ENCODE measurements at places on chromosomes 4 and X.

DNA sequence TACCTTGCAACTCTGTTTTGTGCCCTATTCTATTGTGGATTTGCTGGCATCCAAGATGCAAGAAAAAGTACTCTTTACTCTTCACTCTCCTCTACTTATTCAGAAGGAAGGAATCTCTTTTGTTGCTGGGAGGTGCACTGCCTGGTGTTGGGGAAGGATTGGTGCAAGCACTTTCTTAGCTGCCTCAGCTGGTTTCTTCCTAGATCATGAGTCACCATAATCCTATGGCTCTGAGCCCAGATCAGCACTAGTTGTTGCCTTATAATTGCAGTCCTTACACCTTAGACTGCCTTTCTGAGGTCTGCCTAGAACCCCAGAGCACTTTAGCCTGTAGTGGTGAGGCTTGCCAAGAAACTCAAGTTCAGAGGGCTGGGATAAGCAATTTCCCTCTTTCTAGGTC lies 37.0 kb upstream of the CT83 start:
- DNase-seq: no peak

- DNase-seq: no peak
These were observed 57.9 kb downstream of the CLDN22 start for GRCh38 chr4:183261953-183262775.

DNA sequence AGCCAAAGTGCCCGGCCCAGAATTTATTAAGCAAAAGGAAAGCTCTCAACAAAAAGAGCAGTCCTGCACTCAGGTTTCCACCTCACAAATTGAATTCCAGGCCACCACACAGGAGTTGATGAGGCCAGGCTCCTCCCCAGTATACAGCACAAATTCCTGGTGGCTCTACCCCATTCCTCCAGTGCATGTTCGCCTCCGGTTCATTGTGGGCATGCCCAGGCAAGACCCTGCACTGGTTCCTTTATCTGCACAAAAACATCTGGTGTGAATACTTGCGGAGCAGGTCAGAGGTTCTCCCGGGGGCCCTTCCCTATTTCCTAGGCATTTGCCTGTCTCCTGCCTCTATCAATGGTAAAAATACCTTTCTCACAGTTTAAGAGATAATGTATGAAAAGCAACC lies 195.2 kb upstream of the ANXA10 start:
- DNase-seq: no peak

DNA sequence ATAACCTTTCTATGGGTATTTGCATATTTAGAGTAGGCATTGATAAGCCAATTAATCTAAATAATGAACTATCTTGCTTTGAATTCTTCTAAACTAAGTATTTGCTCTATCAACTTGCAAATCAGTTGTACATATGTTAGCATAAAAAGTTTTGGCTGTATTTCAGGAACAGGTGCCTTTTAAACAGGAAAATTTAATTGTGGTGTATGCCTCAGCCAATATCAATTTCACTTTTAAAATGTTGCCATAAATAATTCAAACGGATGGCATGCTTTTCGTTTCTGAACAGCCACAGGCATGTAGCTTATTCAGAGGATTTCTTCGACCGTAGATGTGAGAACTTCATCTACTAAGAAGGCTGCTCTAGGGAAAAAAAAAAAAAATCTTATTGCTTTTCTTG lies 99.9 kb downstream of the DCLK2 start:
- DNase-seq: no peak

DNA sequence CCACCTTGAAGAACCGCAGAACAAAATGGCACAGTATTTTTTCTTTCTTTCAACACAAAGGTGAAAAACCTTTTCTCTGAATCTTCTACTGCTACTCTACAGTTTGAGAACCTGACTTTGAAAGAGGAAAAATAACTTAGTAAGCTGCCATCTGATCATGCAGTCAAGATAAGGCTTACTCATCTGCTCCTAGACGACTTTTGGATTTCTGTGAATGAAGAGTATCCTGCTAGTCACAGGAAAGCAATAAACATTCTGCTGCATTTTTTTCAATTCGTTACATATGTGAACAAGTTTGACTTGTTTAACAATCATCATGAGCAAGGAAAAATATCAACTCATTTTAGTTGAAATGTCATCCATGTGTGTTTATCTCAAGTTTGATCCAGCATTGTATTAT lies 25.2 kb downstream of the TIGD2 start:
- DNase-seq: no peak

DNA sequence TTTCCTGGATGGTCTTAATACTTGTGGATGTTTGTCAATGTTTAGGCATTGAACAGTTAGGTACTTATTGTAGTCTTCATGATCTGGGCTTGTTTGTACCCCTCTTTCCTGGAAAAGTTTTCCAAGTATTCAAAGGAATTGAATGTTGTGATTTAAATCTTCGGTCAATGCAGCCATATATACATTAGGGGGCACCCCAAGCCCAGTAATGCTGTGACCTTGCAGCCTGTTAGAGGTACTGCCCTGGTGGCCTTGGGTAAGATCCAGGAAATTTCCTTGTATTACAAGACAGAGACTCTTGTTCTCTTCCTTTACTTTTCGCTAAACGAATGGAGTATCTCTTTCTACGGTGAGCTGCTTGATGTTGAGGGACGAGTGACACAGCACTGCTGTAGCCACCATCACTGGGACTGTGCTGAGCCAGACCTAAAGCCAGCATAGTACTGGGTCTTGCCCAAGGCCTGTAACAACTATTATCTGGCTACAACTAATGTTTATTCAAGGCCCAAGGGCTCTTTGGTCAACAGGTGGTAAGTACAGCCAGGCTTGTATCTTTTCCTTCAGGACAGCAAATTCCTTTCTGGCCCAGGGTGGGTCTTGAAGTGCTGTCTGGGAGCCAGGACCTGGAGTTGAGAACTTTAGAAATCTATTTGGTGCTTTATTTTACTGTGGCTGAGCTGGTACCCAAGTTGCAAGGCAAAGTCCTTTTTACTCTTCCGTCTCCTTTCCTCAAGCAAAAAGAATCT lies 118.3 kb upstream of the ATOH1 start:
- no peak for DNase-seq

DNA sequence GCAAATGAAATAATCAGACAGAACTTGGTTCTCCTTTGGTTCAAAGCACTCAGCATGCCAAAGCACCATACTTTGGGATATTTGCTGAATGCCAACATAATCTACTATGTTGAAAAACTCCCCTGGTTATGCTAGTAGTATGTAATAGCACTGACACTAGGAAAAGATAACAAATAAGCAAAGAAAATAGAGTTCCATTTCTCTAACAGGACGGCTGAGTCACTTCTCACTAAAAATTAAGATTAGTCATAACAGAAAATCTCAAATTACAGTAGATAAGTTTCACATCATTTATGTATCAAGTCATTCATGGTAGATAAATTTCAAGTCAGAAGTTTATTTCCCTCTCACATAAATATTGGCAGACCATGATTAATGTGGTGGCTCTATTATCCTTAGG lies 17.9 kb downstream of the PDHA2 start:
- DNase-seq: no peak

GRCh38 chr4:53234111-53234510 lies 131.8 kb downstream of the SCFD2 start:
- no peak for DNase-seq

DNA sequence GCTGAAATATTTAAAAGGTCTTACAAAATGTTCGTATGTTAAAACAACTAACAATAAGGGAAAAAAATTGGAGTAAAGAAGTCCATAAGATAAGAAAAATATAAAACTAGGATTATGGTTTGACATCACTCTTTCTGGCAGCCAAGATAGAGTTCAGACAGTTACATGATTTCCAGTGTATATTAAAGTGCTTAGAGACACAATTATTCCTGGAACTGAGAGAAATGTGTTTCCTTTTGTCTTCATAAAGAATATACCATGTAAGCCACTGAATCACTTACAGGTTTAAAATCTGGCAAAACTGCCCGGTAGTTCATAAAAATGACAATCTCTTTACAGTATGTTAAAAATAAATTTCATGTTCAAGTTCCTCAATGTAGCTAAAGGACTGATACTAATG lies 538.7 kb upstream of the ATOH1 start:
- DNase-seq: no peak

DNA sequence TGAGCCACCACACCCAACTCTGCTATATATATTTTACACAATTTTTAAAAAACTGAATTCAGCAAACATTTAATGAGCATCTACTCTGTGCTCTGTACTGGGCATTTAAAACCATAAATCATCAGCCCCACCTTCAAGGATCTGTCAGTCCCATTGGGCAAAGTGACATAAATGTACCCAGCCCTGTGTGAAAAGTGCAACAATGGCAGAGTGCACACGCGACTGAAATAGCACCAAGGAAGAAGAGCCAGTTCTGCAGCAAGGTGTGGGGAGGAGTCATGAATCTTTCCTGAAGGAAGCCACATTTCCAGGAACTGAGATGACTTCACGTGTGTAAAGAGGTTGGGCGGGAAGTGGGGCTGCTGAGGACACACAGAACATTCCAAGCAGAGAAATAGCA lies 111.5 kb upstream of the ATP6AP2 start:
- DNase-seq: no peak

GRCh38 chrX:101219116-101219863 lies at the start of gene DRP2:
Gene DRP2 (plus strand): TSS chrX:101219786. CDS start chrX:101231648, 11,862 bp downstream.
- no peak for DNase-seq

GRCh38 chrX:98338544-98338943 lies 1454.8 kb downstream of the RPA4 start:
- DNase-seq: no peak

GRCh38 chr4:113858924-113859323 lies 97.4 kb upstream of the CAMK2D start:
- no peak for DNase-seq

- peak; percentile 52 for DNase-seq
These were observed 175.5 kb downstream of the DHRSX start for GRCh38 chrX:2325076-2325784.

- DNase-seq: no peak
These were observed 233.3 kb upstream of the EDNRA start for GRCh38 chr4:147247579-147247978.

DNA sequence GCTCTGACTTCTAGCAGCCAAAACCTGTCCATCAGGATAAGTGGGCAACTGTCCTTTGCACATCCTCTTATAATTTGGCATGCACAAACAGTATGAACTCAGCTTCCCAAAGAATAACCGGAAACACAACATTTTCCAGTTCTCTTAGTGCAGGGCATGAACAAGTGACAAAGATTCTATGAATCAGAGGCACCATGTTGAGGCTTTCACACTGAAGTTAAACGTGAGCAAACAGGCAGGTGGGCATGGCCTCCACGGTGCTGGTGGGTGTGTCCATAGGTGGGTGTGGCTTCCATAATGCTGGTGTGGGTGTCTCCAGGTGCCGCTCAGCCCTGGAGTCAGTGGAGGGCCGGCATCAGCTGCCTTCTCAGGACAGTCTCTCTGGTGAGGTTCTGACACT lies 196.5 kb downstream of the SMIM20 start:
- DNase-seq: no peak

DNA sequence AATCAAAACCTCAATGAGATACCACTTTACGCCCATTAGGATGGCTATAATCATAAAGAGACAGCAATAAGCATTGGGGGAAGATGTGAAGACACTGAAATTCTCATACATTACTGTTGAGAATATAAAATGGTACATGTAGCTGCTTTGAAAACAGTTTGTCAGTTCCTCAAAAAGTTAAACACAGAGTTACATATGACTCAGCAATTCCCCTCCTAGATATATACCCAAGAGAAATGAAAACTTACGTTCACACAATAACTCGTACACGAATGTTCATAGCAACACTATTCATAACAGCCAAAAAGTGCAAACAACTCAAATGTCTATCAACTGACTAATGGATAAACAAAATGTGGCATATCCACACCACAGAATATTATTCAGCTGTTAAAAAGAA lies 36.6 kb downstream of the PHF8 start:
- no peak for DNase-seq

- DNase-seq: no peak
These were observed 82.6 kb upstream of the TMEM164 start for GRCh38 chrX:109920325-109920724.

GRCh38 chr4:86561256-86561655 lies 32.9 kb upstream of the PTPN13 start:
- no peak for DNase-seq

GRCh38 chr4:4338210-4339001 lies 48.4 kb downstream of the ZBTB49 start:
- no peak for DNase-seq

GRCh38 chr4:89064848-89065247 lies 7.9 kb upstream of the FAM13A start:
- DNase-seq: no peak

- no peak for DNase-seq
These were observed 108.7 kb downstream of the DHRSX start for GRCh38 chrX:2391869-2392606.

DNA sequence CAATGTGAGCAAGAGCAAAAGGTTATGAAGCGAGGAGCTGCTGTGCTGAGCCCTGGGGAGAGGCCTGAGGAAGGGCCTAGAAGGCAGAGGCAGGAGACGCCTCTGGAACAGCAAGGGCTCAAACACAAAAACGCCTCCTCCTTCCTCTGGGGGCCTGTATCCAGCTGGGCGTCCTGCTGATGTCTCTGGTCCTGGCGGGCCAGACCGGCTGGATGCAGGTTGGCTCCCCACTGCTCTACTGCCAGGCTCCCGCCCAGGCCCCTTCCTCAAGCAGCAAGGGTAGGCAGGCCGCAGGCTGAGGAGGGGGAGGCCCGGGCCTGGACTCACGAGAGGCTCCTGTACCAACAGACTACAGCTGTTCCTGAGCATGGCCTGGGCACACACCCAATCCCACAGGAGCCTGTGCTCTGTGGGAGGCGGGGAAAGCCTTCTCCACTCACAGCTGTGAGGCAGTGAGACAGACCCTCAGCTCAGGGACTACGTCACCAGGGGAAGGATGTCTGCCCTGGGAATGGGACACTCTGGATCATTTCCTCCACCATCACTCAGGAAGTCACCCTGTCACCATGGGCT lies 2.3 kb downstream of the HAUS7 start:
- DNase-seq: no peak

- no peak for DNase-seq
These were observed 23.9 kb downstream of the TRPC3 start for GRCh38 chr4:121927948-121928347.

DNA sequence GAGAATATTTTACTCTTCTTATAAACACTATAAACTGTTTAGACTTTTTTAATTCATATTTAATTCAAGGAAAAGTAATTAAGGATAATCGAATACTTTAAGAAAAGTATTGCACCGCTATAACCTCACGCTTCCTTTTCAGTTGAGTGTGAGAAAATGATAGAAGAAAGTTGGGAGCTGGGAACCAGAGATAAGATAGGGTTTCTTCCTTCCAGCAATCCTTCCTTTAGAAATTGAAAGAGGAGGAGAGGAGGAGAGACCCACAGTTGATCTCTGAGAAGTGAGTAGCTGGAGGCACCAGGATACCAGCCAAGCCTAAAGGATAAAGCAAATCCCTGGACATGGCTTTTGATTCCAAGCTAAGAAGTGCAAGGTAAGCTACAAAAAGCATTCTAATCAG lies 242.3 kb upstream of the NOCT start:
- DNase-seq: no peak

Data from forelimb muscle (tissue), 1 donor.